ENCODE measurements at places on chromosomes 3 and 15.

GRCh38 chr15:56128081-56128480, 115.6 kb downstream of the RFX7 start:
- no peak for DNase-seq

DNA sequence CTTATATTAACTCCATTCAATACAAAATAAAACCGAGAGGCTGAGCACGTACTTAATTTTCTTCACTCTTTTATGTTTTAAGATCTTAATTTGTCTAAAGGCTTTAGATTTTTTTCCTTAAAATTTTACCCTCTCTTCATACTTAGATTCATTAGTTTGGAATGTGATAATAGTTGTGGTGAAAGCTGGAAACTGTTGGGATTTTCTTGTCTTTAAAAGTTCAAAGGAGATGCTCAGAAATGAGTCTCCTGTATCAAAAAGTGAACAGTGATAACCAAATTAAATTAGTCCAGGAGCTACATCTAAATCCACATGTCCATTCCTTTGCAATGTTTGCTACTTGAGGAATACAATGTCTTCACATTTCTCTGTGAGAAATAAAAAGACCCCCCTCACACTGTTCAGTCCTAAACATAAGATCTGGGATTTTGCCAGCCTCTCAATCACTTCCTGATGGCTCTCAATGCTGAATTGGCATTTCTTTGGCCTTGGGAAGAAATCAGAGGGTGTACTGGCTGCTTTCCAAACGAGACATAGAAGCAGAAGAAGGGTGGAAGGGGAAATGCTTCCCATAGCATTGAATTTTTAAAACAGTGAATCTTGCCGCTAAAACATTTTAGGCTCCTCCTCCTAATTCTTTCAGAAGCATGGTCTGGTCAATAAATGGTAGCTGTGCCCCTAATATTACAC, 245.0 kb downstream of the SHOX2 start:
- no peak for DNase-seq

DNA sequence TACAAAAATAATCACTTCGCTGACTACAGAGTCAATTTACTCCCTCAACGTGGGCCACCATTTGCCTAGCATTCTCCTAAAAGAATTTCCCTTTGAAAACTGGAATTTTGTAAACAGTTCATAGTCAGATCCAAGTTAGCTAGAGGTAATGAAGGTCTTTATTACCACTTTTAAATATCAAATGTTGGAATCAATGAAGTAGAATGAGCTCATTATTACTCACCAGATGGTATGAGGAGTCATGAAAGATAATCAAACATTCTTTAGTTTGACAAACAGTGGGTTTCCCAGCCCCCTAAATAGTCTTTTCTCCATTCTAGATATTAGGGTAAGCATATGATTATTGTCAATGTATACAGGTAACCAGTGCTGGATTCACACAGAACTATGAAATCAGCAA, 455.7 kb upstream of the THBS1 start:
- no peak for DNase-seq

- no peak for DNase-seq
Measured at GRCh38 chr3:23193831-23194230, 9.3 kb upstream of the UBE2E2 start.

- DNase-seq = no peak
Measured at GRCh38 chr15:64847448-64847847, 5.7 kb downstream of the PLEKHO2 start.

GRCh38 chr3:143103652-143104051, 15.9 kb upstream of the CHST2 start:
- no peak for DNase-seq

DNA sequence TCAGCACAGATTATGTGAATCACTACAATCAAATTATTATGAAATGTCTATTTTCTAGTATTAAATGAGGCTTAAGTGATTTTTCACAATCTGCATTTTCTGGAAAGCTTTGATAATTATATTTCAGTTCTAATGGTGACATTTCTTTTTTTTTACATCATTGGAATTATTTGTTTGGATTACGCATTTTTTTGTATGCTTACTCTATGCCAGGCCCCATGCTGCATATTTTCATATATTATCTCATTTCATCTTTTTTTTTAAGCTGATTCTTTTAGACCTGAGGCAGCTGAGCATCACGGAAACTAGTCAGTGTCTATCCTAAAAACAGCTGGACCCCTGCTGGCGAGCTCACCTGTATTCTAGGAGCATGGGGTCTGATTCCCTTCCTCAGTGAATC, 31.1 kb downstream of the SLCO3A1 start:
- no peak for DNase-seq

DNA sequence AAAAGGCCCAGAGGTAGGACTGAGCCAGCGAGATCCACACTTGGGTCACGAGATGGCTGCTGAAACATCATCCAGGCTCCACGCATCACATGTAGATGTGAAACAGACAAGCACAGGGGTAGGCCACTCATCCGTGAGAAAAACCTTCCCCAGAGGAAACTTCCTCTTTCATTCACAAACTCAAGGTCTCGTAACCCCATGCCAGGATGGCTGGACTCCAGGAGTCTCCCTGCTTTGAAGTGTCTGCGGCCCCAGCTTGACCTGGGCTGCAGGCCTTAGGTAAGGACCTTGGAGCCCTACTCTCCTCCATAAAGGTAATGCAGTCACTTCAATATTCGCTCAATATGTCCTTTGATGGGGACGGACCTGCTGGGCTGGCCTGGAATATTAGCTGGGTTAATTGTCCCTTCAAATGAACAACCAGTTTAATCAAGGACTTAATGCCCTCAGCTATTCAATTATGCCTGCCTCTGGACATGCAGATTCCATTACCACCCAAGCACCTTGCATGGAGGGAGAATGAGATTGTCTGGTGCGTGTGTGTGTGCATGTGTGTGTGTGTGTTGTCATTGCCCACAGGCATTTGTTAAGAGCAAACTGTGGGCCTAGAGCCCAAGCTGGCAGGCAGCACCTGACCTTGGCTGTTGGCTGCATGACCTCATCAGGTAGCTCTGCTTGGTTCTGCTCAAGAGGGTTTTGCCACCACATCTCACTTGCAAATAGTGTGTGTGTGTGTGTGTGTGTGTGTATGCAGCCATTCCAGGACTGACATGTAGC, 186.9 kb upstream of the TLE3 start:
- DNase-seq = no peak

- no peak for DNase-seq
Measured at GRCh38 chr3:38136393-38136776, 542 bp downstream of the ACAA1 start.

- no peak for DNase-seq
Measured at GRCh38 chr3:59444294-59444671, 394.5 kb upstream of the CFAP20DC start.

- no peak for DNase-seq
Measured at GRCh38 chr3:124107104-124107890, 115.4 kb upstream of the ROPN1 start.

- no peak for DNase-seq
Measured at GRCh38 chr3:72279068-72279604, 494.2 kb upstream of the PROK2 start.

DNA sequence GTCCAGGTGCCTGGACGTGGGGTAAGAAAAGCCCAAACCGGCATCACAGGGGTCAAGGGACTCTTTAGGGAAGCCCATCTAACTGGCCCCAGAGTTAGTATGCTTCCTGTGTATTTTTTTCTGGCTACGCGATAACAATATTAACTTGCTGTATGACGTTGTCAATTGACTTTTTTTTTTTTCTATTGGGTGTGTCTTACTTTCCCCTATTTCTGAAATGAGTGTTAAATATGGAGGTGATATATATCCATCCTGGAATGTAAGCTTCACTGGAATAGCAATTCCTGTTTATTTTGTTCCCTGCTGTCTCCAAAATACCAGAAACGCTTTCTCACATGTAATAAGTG, 598 bp upstream of the GMNC start:
- DNase-seq = peak; percentile 29

DNA sequence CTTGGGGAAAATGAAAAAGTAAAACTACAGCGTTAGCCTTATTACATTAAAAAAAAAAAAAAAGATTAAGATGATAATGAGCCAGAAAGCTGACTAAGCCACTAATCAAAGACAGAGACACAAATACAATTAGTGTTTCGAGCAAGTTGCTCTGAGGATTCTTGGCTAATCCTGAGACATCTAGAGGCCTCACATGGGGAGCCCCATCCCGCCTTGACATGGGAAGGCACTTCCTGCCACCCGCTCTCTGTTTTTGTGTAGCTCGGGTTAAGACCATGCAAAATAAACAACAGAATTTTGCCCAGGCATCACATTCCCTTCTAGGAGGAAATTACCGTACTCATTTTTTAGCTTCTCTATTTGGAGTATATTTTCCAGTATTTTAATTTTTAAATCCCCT, 15.3 kb downstream of the HESX1 start:
- DNase-seq = no peak

DNA sequence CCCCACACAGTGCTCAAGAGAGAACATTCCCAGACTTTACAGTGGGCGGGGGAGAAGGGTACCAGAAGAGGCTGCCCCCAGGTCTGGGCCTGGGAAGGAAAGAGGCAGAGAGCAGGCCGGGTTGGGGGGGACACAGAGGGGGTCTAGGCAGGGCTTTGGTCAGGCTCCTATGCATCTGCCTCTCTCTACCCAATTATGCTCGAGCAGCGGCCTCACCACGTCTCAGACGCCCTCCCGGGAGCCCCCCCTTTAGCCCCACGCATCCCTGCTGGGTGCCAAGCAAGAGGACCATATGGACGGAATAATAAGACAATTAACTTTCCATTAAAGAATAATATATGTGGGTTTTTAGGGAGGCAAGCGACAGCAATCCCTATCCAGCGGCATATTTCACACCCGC, 32.8 kb downstream of the CACNA2D2 start:
- no peak for DNase-seq

- DNase-seq = no peak
Measured at GRCh38 chr3:138861798-138862197, 27.1 kb upstream of the PIK3CB start.

- DNase-seq = no peak
Measured at GRCh38 chr15:58608129-58608590, 141.3 kb downstream of the ADAM10 start.

DNA sequence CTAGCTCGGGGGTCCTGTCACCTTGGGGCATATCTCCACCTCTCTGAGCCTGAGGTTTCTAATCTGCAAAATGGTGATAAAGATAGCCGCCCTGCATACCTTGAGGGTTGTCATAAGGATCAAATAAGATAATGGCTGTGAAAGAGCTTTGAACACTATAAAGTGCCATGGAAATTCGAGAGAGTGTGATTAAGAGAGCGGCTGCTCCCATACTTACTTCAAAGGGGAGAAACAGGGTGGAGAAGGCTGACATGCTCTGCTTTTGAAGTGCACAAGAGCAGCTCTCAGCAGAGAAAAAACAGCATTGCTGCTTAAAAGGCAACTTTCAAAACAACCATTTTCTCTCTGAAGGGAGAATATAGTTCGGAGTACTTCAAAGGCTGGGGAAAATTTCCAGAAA, 529.2 kb downstream of the EPHB1 start:
- DNase-seq = no peak

DNA sequence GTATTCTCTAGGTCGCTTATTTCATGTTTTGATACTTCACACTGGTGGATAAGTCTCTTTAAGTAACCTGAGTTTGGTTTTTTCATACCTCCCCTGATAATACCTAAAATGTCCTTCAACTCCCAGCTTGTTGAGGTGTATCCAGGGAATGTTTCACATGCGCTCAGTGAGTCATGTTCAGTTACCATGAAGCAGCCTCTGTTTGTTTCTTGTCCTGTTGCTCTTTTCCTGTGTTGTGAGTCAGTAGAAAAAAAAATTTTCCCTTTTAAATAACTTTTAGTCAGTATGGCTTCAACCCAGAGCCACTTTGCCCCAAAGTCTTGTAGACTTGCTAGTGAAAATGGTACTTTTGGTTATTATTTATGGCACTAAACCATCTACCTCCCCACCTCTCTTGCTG, 278.4 kb upstream of the ZPLD1 start:
- DNase-seq = peak; percentile 81

DNA sequence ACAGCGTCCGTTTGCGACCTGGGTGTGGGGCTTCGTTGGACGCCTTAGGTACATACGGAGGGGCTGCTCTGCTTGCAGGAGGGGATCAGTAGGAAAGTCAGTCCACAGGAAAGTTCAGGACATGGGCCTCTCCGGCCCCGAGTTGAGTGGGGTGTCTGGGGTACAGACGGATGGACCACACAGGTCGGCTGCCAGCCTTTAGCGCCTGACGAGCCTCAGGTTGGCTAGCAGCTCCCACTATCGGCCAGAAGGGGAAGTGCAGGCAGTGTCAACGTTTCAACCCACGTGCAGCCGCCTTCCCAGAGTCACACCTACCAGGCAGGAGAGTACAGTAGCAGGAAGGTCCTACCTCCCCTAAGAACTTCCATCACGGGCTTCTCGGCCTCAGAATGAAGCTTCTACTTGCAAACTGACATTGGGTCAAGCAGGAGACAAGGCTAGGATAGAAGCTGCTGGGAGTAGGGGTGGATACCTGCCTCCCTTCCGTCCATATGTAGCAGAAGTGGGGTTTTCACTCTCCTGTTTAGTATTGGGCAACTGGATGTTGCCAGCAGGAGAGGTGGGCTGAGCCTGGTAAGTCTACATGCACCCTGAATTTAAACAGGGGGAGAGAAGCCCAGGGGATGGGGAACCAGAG, 1.8 kb upstream of the SCN5A start:
- peak; percentile 54 for DNase-seq

DNA sequence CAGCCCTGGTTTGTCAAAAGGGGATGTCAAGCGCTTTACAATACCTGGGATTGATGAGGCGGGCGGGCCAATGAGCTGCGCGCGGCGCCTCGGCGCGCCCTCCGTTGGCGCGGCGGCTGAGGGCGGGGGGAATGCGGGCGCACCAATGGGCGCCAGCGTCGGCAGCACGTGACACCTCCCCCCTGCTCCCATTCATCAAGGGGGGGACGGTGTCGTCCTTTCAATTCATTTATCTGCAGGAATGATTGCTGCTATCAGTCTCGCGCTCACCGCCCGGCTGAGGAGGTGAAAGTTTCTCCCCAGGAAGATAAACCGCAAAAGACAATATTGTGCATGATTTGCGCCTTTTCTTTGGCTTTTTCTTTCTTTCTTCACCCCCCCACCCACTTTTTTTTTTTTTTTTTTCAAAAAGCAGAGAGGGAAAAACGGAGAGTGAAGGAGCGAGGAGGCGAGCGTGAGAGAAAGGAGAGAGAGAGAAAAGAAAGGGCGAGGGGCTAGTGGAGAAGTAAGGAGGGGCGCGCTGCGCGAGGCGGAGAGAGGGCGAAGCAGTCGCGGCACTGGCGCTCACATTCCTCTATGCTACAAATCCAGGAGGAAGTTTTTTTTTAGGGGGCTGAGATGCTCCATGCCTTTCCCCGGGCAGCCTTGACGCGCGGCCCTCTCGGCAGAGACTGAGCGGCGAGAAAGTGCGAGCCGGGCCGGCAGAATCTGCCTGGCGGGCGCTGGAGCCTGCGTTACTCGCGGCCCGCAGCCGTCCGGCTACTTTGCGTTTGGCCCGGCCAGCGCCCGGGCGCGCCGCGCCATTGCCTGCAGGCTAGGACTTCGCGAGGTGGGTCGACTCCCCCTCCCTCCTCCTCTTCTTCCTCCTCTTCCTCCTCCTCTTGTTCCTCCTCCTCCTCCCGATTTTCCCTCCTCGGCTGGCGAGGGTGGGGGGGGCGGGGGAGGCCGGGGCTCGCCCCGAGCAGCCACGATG, at the start of gene ZIC1:
Gene ZIC1 (plus strand): TSS at position 223 of the 973 bp plus-strand sequence. CDS start 748 bp downstream, at position 971.
- no peak for DNase-seq

Measured in ACHN (cell line).